ENCODE measurements at places on chromosomes 6 and 20. TPM values are rescaled to one million over a fixed set of nuclear protein-coding genes. Genes with fewer than 3 reads are reported as not detected.

DNA sequence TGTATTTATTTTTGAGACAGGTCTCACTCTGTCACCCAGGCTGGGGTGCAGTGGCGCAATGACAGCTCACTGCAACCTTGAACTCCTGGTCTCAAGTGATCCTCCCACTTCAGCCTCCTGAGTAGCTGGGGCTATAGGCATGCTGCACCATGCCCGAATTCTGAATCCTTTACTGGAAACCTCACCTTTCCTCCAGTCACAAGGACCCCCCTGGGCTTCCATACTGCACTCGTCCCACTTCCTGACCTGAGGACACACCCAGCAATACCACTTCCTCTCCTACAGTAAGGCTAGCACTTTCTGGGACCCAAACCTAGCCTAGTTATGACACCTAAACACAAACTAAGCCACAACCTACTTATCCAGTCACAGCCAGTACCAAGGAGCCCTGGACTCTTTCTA lies 68.2 kb downstream of the FAM217A start:
- DNase-seq: no peak
- H3K4me3 ChIP-seq: no peak overlapping the region
- peak overlapping the region; percentile 60 for H3K27ac ChIP-seq
- peaks cover 26% of the 10 kb centered on the region for H3K4me1 ChIP-seq
- no peaks in the 10 kb centered on the region for H3K27me3 ChIP-seq

- no peak overlapping the region for H3K27ac ChIP-seq
- no peak for DNase-seq
- H3K27me3 ChIP-seq: no peaks in the 10 kb centered on the region
- no peaks in the 10 kb centered on the region for H3K4me1 ChIP-seq
- H3K4me3 ChIP-seq: no peak overlapping the region
These were observed 20.9 kb downstream of the KCTD20 start for GRCh38 chr6:36463676-36464075.

DNA sequence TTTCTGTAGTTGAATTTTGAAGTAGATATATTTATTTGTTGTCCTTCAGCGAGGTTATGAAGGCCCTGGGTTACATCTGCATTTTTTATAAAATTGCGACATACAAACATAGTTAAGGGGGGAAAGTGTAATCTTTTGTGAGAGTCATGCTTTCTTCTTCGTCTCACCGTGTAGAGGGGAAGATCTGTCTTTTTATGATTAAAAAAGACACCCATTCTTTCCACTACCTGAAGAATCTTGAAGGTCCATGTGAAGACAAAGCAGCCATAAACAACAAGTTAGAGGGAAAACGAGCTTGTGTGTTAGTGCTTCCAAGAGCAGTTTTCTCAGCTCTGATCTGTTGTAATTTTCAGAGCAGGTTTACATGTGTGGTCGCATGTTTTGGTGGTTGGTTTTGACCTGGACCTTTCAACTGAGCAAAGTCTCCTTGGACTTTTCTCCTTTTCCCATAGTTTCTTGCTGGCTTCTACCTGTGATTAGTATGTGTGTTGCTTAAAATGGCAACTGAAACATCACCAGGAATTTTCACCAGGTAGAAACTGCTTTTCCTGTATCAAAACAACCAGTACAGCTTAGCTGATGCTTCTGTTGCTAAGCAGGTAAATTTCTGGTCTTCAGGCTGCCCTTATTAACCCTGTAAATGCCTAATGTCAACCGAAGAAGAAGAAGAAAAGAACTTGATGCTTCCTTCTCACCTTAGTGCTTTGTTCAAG lies 37.3 kb downstream of the RREB1 start:
- peaks cover 57% of the 10 kb centered on the region for H3K4me1 ChIP-seq
- no peak for DNase-seq
- peak overlapping the region; percentile 90 for H3K27ac ChIP-seq
- H3K27me3 ChIP-seq: no peaks in the 10 kb centered on the region
- peaks cover 4% of the 10 kb centered on the region for H3K36me3 ChIP-seq

GRCh38 chr20:34023937-34024722 lies 30.4 kb downstream of the RALY start:
- no peak for DNase-seq
- no peaks in the 10 kb centered on the region for H3K27me3 ChIP-seq
- no peak overlapping the region for H3K27ac ChIP-seq
- H3K4me3 ChIP-seq: no peak overlapping the region

DNA sequence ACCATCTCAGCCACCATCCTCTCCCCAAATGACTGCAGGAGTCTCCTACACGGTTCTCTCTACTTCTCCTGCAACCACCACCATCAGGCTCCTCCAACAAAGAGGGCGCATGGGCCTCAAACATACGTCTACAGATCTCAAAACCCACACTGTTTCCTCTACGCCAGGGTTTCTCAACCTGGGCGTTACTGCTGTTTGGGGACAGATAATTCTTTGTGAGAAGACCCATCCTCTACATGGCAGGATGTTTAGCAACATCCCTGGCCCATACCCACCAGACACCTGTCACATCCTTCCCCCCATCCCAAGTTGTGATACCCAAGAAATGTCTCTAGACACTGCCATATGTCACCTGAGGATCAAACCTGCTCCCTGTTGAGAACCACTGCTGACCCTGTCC lies 45.0 kb downstream of the ELMO2 start:
- peaks cover 38% of the 10 kb centered on the region for H3K4me1 ChIP-seq
- H3K27me3 ChIP-seq: no peaks in the 10 kb centered on the region
- peaks cover 29% of the 10 kb centered on the region for H3K36me3 ChIP-seq
- no peak overlapping the region for H3K4me3 ChIP-seq

- peaks cover 5% of the 10 kb centered on the region for H3K4me1 ChIP-seq
- H3K27me3 ChIP-seq: no peaks in the 10 kb centered on the region
- H3K36me3 ChIP-seq: peaks cover 6% of the 10 kb centered on the region
- no peak overlapping the region for H3K4me3 ChIP-seq
- no peak for DNase-seq
These were observed 106.2 kb downstream of the DTD1 start for GRCh38 chr20:18694071-18694470.

The SMIM8 gene
- total RNA-seq: 3.2 TPM

The SNTA1 gene
- 2.0 TPM for total RNA-seq
